ENCODE measurements at places on chromosomes 5 and 9.

GRCh38 chr5:150409638-150410523 lies 2.8 kb downstream of the CD74 start:
- H3K4me3 ChIP-seq, result peak overlapping the region; percentile 28
- H3K36me3 ChIP-seq, result no peaks in the 10 kb centered on the region

DNA sequence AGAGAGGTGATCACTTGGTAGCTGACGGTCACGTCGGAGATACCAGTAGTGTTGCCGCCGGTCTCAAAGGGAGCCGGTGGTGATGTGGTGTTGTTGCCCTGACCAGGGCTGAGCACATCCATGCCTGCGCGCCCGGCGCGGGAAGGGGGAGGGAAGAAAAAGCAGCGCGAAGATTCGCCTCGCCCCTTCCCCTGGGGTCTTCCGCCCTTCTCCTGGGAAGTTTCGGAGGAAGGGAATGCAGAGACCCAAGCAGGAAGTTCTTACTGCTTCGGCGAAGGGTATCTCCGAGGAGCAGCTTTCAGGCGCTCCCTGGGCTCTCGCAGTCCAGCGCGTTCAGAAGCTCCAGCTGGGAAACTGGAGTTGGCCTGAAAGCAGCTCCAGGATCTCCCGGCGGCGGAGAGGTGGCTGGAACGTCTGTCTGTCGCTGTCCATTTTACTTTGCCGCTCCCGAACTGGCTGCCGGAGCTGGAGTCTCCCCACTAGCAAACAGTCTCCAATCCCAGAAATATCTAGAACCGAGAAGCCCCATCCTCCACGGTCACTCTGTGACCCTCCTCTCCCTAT lies 565 bp downstream of the HTR1A start:
- DNase-seq, result no peak
- H3K27me3 ChIP-seq, result no peaks in the 10 kb centered on the region
- no peak overlapping the region for H3K4me3 ChIP-seq
- H3K4me1 ChIP-seq, result no peaks in the 10 kb centered on the region
- no peaks in the 10 kb centered on the region for H3K36me3 ChIP-seq

DNA sequence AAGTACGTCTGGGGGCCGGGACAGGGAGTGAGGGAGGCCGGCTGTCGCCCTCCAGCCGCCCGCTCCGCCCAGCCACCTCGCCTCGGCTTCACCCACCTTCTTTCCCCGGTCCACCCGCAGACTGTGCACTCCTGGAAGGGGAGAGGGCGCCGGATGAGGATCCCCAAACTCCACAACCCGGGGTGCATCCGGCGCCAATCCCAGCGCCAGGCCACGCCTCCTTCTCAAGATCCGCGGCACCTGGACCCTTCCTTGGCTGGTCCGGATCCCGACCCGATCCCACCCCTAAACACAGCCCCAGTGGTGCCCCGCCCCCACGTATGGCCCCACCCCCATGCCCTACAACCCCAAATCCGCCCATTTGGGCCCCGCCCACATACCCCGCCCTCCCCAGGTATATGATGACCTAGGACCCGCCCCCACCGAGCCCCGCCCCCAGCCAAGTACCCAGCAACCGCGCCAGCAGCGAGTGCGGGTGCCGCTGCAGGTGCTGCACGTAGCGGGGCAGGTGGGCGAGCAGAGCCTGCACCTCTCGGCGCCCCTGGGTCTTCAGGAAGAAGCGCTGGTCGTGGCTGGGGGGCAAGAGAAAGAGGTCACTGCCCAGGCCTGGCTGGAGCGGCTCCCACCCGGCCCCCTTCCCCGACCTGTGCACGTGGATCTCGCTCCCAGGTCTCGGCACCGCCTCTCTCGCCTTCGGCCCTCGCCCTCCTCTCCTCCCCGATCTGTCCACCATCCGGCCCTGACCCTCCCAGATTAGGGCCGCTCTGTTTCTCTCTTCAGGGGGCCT lies 3.2 kb downstream of the PIP5KL1 start:
- H3K27me3 ChIP-seq, result no peaks in the 10 kb centered on the region
- no peak overlapping the region for H3K4me3 ChIP-seq
- DNase-seq, result no peak
- H3K4me1 ChIP-seq, result peaks cover 28% of the 10 kb centered on the region
- no peak overlapping the region for H3K27ac ChIP-seq

DNA sequence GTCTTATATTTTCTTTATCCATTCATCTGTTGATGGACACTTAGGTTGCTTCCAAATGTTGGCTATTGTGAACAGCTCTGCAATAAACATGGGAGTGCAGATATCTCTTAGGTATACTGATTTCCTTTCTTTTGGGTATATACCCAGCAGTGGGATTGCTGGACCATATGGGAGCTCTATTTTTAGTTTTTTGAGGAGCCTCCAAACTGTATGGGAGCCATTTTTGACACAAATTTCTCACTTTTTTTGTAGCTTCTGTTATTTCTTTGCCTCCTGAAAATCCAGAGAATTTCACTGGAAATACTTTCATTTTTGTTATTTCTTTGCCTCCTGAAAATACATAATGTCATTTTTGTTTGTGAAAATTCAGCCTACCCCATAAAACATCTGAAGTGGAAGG lies 15.0 kb upstream of the RANBP17 start:
- no peak overlapping the region for H3K4me3 ChIP-seq
- no peaks in the 10 kb centered on the region for H3K27me3 ChIP-seq
- no peaks in the 10 kb centered on the region for H3K36me3 ChIP-seq
- no peak for DNase-seq
- no peaks in the 10 kb centered on the region for H3K4me1 ChIP-seq

- peaks cover 2% of the 10 kb centered on the region for H3K4me1 ChIP-seq
- peaks cover 6% of the 10 kb centered on the region for H3K36me3 ChIP-seq
- H3K27me3 ChIP-seq, result no peaks in the 10 kb centered on the region
- peak overlapping the region; percentile 44 for H3K27ac ChIP-seq
- no peak for DNase-seq
Measured at GRCh38 chr9:120755810-120756434, 37.3 kb downstream of the FBXW2 start.

- DNase-seq, result no peak
- H3K27me3 ChIP-seq, result no peaks in the 10 kb centered on the region
- no peak overlapping the region for H3K27ac ChIP-seq
Measured at GRCh38 chr9:14438232-14439021, 124.5 kb upstream of the NFIB start.

DNA sequence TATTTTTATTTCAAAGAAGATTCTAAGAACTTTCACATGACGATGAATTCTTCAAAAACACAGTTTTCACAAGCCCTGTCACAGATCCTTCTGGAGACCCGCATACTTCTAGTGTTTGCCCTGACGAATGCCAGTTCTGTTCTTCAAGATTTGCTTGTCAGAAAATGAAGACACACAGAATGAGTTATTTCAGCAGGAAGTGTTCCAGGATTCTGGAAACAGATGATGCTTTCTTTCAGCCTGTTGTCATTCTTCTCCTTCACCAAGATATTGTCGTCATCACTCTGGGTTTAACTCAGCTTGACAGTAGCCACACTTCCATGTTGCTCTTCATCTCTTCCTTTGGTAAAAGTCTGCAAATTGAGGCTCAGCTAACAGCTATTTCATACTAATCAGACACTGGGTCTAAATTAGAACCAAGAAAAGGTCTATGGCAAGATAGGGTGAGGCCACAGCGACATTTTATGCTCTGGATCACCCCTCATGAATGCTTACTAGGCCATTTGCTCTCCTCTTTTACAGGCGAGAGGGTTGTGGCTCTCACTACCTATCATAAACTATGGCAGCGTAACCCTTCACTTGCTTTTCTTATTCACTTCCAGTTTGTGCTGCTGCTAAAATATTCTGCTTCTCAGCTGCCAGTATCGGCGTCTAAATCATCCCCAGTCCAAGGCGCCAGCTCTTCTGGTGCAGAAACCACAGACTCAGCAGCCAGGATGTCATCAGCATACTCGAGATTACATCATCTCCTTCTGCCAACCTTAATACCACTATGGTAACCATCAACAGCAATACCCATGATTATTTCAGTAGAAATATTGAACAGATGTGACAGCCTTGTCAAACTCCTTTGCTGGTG lies 159.6 kb upstream of the TBCA start:
- H3K27me3 ChIP-seq, result no peaks in the 10 kb centered on the region
- no peak overlapping the region for H3K27ac ChIP-seq
- H3K36me3 ChIP-seq, result no peaks in the 10 kb centered on the region
- H3K4me3 ChIP-seq, result no peak overlapping the region
- no peak for DNase-seq
- H3K4me1 ChIP-seq, result no peaks in the 10 kb centered on the region

DNA sequence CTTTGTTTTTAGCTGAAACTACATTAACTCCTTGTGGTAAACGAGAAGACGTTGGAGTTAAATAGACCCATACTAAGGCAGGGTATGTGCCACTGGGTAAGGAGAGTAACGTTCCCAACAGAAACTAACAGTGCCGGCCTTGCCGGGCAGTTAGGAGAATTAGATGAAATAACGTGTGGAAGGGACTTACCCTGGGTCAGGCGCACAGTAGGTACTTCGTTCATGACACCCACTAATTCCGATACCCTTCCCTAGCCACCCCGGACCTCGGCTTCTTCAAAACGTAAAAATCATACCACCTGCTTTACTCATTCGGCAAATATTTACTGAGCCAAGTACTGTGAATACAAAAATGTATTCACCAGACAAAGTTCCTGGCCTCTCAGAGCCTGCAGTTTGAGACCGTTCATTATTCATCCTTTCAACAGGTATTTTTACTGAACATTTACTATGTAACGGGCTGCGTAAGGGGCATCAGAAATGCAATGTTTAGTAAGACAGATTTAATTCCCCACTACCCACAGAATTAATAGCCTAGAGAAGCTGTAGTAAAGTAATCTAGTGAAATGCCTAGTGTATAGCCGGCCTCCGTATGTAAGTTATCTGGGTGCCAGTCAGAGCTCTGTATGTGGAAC lies 3.2 kb upstream of the SMIM23 start:
- no peaks in the 10 kb centered on the region for H3K27me3 ChIP-seq
- DNase-seq, result no peak
- no peaks in the 10 kb centered on the region for H3K36me3 ChIP-seq
- H3K4me1 ChIP-seq, result no peaks in the 10 kb centered on the region
- H3K4me3 ChIP-seq, result no peak overlapping the region
- no peak overlapping the region for H3K27ac ChIP-seq

- no peak overlapping the region for H3K4me3 ChIP-seq
- peaks cover 19% of the 10 kb centered on the region for H3K36me3 ChIP-seq
- H3K27me3 ChIP-seq, result no peaks in the 10 kb centered on the region
- no peak overlapping the region for H3K27ac ChIP-seq
- DNase-seq, result no peak
Measured at GRCh38 chr5:55377810-55378209, 70.0 kb downstream of the MTREX start.

Data from ascending aorta (tissue), 2 donors.